ENCODE measurements at places on chromosomes 11 and 22. TPM values are rescaled to one million over a fixed set of nuclear protein-coding genes. Genes with fewer than 3 reads are reported as not detected.
A peak's percentile ranks its signal among the peaks of the same experiment; 100 is the strongest.

Gene GLYAT
- polyA plus RNA-seq = not detected

Gene CABP4
- polyA plus RNA-seq = not detected

Gene IL18BP
- 5.3 TPM for polyA plus RNA-seq

Gene LAYN
- polyA plus RNA-seq = 94.0 TPM

Gene SSTR3
- not detected for polyA plus RNA-seq

- DNase-seq = peak; percentile 92
These were observed 15.6 kb upstream of the MFNG start for GRCh38 chr22:37501610-37502341.

DNA sequence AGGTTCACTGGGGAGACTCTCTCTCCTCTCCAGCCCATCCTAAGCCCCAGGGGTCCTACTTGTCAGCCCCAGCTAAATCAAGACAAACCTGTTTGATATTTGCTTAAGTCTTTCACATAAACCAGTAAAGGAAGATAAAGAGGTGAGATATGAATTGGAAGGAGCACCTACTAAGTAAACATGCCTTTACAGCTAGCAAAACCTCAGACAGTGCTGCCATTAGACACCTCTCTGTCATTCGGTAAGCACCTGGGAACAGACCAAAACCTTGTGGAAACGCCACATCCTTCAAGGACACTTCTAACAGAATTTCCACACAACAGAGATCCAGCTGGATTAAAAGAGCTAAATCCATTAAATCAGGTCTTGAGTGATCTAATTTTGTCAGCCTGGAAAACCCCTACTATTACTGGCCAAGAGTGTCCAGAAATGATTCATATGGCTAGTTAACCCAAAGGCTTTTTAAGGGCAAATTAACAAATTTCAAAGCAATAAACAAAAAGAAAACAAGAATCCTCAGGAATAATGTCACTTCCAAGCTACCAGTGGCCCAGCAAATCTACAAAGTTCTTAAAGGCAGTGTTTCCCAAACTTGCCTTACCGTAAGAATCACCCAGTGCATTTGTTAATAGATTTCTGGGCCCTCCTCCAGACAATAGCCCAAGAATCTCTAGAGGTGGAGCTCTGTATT lies 2.4 kb downstream of the VPS37C start:
- DNase-seq = peak; percentile 77

DNA sequence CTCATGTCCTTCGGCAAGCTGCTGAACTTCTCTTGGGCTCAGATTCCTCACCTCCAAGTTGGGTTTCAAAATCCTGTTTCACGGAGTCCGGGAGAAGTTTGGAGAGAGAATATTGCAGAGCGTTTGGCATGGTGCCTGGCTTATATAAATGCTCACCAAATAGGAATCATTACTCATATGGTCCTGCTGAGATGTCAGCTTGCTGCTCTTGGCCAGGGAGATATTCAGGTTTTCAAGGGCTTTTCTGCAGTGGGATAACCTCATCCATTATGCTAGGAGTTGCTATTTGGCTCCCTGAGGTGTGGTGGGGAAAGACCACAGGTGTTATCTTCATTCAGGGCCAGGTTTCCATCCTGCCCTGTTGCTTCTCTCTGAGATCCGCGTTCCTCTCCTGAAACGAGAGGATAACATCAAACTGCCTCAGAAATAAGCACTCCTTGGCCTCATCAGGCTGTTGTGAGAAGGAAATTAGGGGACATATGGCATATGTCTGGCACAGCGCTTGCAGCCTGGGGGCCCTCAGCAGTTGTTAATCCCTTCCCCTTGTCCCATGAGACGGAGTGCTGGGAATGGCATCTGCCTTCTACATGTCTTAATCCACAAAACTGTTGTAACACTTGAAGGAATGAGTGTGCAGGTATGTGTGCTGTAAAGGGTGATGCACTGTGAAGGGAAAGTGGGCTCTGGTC lies 29.9 kb upstream of the ACER3 start:
- DNase-seq = peak; percentile 52

DNA sequence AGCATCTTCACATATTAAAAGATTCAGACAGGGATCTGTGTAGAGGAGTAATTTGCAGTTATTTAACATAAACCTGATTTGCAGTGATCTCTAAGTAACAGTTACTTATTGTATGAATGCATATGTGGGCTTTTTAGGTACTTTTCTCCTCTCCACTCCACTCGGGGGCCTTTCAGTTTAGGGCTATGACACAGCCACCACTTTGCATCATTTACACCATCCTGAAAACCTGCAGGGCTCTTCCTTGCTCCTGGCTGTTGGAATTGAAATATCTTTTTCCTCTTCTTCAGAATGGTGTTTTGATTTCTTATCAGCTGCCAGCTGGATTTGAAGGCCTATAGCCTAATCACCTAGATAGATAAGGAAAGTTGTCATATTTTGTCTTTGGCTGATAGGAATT lies 580.8 kb downstream of the NELL1 start:
- DNase-seq = no peak

DNA sequence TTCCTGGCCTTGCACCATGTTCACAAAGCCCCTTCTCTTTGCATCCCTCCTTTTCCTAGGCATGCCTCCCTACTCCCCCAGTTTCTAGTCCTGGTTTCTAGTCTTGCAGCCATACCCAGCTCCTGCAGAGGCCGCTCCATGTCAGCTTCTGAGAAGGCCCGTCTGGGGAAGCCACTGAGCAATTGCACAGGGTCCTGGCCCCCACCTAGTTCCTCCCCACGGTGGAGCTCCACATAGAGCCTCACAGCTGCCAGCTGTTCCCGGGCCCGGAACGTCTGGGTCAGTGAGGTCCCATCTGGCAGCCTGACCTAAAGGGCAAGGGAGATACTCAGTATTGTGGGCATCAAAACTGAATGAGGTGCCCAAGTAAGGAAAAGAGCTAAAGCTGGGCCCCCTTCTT lies 2.2 kb downstream of the UBXN1 start:
- no peak for DNase-seq

DNA sequence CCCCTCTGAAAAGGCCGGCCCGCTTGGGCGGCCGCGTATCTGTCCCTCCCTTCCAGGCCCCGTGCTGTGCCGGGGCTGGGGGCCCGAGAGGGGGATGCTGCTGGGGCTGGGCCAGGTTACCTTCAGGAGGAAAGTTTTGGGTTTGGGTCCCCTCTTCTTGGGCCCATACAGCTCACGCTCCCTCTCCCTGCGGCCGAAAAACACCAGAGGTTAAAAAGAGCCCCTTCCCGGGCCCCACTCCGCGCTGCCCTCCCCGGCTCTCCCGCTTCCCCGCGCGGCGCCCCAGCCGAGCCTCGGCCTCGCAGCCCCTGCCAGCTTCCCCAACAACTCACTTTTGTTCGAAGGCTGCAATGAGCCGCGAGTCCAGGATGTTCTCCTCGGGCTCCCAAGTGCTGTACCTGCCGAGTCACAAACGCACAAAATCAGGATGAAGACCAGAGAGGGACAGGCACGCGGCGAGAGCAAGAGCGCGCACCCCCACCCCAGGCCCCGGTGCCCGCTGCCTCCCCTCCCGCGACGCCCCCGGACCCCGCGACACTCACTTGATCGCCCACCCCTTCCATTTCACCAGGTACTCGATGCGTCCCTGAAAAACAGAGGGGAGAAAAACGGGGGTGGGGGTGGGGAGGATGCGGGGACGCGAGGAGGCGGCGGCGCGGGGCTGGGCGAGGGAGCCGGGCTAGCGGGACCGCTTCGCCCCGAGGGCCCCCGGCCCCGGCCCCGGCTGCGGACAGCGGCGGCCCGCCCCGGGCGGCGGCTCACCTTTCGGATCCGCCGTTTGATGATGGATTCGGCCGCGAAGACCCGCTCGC lies 450 bp downstream of the CBX6 start:
- DNase-seq = no peak

GRCh38 chr11:15968461-15969130 lies 387.8 kb downstream of the SOX6 start:
- peak; percentile 19 for DNase-seq

DNA sequence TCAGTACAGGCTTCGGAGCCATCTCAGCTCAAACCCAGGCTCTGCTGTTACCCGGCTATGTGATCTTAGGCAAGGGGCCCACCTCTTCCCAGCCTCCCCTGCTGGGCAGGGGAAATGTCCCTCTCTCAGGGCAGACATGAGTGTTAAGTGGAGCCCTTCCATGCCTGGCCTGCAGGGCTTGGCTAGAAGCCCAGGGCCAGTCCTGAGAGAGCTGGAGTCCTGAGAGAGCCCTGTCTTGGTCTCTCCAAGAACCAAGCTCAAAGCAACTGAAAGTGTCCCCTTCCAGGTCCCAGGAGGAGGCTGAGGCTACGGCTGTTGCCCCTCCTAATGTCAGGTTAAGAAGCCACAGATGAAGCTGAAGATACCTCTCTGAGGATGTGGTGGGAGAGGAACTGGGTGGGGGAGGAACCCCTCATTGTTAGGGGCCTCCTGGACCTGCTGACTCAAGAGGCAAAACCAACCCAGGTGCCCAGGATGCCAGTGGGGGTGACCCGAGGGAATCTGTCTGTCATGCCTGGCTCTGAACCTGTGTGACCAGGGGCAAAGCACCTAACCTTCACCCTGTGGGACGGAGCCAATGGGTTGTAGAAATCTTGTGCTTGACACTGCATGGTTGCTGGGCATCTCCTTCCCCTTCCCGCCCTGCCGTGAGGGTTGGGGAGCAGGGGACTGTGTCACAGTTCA lies 4.2 kb downstream of the ZP1 start:
- peak; percentile 51 for DNase-seq

DNA sequence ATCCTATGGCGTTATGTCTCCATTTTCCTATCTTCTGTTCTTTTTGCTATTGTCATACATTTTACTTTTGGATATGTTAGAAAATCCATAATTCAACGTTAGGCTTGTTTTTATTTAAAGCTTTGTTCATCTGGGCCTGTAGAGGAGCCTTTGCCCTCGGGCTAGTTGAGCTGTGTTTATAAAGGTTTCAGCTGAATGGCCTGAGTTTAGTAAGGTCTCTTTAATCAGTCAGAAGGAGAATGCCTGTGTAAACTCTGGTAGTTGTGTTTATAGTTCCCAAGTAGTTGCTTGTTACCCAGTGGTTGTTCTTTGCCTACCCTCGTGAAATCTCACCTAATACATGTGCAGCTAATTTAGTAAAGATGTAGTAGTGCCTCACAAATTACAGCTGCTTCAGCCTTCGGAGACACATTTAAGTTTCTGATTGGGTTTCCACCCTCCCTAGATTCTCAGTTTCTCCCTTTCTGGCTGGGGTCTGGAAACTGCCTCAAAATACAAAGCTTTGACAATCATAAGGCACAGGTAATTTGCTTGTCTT lies 33.1 kb downstream of the MTMR3 start:
- no peak for DNase-seq

- no peak for DNase-seq
These were observed 563 bp upstream of the ENDOD1 start for GRCh38 chr11:95088946-95089619.

GRCh38 chr22:23581260-23581650 lies 1.2 kb upstream of the IGLL1 start:
- DNase-seq = no peak

DNA sequence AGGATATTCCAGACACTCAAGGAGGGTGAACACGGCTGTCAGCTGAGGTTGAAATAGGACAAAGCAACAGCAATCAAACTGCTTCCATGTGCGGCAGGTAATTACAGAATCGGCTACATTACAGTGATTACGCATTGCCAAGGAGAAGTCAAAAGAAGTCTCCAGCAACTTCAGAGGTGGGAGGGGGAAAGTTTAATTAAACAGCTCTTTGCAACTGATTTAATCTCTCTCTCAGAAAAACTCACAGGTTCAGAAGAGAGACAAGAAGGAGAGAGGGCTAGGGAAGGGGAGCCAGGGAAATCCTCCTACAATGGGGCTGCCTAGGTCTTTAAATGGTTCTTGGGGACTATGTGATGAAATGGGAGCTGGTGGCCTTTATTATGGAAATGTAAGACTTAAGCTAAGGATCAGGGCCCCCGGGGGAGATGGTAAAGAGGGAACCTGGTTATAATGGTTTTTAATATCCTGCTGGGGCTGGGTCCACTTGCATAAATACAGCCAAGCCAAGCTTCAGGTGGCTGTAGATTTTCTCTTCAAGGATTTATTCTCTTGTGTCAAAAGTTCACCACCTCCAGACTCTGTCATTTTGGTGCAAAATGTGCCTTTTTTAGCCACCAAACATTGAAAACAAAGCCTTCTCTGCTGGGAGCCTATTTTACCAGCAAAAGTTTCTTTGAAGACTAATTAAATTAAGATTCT lies 354.7 kb upstream of the NARS2 start:
- no peak for DNase-seq

GRCh38 chr22:35615156-35615555 lies 2.0 kb downstream of the MB start:
- peak; percentile 19 for DNase-seq

- no peak for DNase-seq
These were observed 5.0 kb upstream of the DGKZ start for GRCh38 chr11:46342239-46342638.

DNA sequence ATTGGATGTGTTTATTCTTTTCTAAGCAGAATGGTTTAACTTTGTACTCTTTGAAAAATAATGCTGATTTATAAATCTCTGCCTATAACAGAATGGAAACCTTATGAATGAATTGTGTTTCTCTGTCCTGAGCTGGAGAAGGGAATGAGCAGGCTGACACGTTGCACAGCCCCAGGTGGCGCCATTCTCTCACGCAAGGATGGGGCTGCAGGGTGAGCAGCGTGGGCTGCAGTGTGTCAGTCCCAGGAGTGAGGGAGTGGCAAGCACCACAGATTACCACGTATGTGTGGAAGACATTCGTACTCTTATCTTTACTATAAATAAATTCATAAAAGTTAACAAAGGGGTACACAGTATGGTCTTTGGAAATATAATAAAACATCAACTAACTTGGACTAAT lies 33.4 kb downstream of the FDX1 start:
- DNase-seq = peak; percentile 69

GRCh38 chr11:115193914-115194801 lies 310.1 kb downstream of the CADM1 start:
- peak; percentile 34 for DNase-seq

DNA sequence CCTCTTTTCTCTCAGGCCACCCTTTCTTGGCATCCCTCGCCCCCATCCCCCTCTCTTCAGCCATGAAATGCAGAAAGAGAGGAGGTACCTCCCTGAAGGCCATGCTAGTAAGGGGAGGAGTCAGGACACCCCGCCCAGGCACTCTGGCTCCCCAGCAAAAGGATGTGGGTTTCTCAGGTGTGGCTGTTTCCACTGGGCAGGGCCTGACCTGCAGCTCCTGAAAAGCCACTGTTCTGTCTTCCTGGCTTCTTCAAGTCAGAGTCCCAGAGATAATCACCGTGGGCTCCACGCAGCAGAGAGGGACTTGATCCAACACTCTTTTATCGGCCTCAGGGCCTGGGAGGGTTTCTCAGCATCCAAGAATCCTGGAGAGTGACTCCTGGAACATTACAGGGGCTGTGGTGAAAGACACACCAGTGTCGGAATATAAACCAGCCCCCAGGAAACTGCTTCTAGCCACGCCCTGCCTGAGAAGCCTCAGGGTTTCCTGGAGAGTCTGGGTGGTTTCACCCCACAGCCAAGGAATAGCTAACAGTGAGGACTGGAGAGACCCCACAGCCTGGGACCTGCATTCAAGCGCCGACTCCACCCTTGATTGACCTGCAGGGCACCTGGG lies 45.7 kb upstream of the TSPAN18 start:
- DNase-seq = no peak

DNA sequence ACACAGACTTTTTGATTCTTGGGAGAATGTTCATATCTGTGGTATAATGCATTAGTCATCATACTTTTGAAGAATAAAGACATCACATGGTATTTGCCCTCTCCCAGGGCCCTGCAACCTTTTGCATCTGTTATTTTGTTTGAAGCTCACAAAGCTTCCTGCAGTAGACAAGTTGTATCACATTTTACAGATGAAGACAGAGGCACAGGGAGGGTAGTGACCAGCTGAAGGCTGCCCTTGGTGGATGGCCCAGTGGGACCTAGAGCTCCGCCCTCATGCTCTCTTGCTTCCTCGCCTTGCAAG lies 66.4 kb downstream of the UBASH3B start:
- DNase-seq = peak; percentile 87

All from fibroblast of lung (primary cell).